ENCODE measurements at places on chromosomes 1 and 21. TPM values are rescaled to one million over a fixed set of nuclear protein-coding genes. Genes with fewer than 3 reads are reported as not detected.

The SPRR5 gene
- total RNA-seq = not detected

The TMPRSS2 gene
- total RNA-seq = 0.02 TPM

The TRIM62 gene
- 2.1 TPM for total RNA-seq

The S100A12 gene
- not detected for total RNA-seq

The FCN3 gene
- not detected for total RNA-seq

The MAGI3 gene
- 4.0 TPM for total RNA-seq

The SPRR2E gene
- total RNA-seq = not detected

The RIIAD1 gene
- not detected for total RNA-seq

The NEGR1 gene
- total RNA-seq = not detected

The COL11A1 gene
- 3.2 TPM for total RNA-seq

The FAM110D gene
- 0.01 TPM for total RNA-seq

The RAD54L gene
- total RNA-seq = 12.1 TPM

The LCE1F gene
- total RNA-seq = not detected

The LORICRIN gene
- total RNA-seq = not detected

The NT5C1A gene
- not detected for total RNA-seq

The OLIG2 gene
- total RNA-seq = not detected

The LRRC8B gene
- total RNA-seq = 5.1 TPM

The NCMAP gene
- 0.03 TPM for total RNA-seq

The ALPL gene
- 0.33 TPM for total RNA-seq

The FHAD1 gene
- total RNA-seq = 0.46 TPM

The HOOK1 gene
- total RNA-seq = 0.24 TPM

The GBP6 gene
- not detected for total RNA-seq

The UCHL5 gene
- 46.8 TPM for total RNA-seq

The RALGPS2 gene
- 19.9 TPM for total RNA-seq

The RNF186 gene
- not detected for total RNA-seq

The HEYL gene
- 3.1 TPM for total RNA-seq

The GPR153 gene
- 1.0 TPM for total RNA-seq

The S100A8 gene
- total RNA-seq = not detected

The SPRR3 gene
- total RNA-seq = 0.22 TPM

The FCAMR gene
- not detected for total RNA-seq

The SYCP1 gene
- total RNA-seq = not detected

The BTBD19 gene
- 2.4 TPM for total RNA-seq

The LCE1D gene
- not detected for total RNA-seq

The CFAP141 gene
- total RNA-seq = not detected

The DCAF8 gene
- 48.2 TPM for total RNA-seq

The MCOLN3 gene
- 3.6 TPM for total RNA-seq

The KIAA0319L gene
- total RNA-seq = 15.1 TPM
